NCI-H460 (cell line): ENCODE measurements at places on chromosomes 3 and 15.
A peak's percentile ranks its signal among the peaks of the same experiment; 100 is the strongest.

DNA sequence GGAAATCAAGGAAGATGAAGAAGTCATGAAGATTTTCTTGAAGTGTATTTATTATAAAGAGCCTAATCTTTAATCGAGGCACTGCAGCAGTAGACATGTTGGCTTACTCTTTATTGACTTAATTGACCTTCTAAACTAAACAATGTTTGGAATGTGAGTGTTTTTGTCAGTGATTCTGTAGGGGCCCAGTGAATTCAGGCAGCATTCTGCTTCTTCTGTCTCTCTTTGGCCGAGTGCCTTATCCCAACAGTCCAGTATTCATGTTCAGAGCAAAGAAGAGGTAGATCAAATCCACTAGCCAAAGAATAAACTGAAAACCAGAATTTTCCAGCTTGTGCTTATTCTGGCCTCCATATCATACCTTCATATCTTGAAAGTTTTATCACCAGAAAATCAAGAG lies 55.7 kb downstream of the RLBP1 start:
- no peak for DNase-seq

GRCh38 chr3:126993436-126993835 lies 10.5 kb downstream of the PLXNA1 start:
- DNase-seq, result no peak

DNA sequence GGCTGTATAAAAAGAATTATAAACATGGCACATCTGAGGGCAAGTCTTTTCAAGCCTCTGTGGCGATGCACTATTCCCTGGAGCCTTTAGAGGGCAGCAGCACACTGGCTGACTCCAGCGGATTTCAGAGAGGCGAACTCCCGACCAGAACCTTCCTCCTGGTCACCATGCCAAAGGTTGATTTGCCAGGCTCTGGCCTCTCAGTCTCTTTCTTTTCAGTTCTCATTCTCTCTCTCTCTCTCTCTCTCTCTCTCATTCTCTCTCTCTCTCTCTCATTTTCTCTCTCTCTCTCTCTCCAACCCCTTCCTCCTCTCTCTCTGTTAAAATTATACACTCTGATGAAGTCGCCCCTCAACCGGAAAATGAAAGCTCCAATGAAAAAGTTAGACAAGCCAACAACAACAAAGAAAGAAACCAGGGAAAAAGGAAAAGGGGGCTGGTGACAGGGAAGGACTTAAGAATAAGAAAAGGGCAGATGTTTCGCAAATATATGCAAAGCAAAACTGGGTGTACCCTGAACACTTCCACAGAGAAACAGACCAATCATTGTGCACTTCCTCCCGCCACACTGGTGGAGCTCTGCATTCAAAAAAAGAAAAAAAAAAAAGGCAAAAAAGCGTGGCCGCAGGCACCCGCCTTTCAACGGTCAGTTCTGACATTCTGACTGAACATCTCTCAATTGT lies 90.2 kb downstream of the TIGIT start:
- peak; percentile 57 for DNase-seq

GRCh38 chr15:84600331-84600686 lies 500 bp upstream of the ZSCAN2 start:
- peak; percentile 74 for DNase-seq

DNA sequence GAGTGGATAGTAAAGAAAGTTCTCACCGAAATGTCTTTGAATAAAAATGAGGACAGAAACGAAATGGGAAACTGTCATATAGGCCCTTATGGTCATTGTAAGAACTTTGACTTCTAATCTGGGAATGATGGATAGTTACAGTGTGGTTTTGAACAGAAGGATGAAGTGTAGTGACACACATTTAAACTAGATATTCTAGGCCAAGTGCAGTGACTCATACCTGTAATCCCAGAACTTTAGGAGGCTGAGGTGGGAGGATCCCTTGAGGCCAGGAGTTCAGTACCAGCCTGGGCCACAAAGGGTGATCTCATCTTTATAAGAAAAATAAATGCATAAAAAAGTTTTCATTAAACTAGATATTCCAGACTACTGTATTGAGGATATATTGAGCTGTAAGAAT lies 452.8 kb downstream of the ROBO1 start:
- DNase-seq, result no peak

DNA sequence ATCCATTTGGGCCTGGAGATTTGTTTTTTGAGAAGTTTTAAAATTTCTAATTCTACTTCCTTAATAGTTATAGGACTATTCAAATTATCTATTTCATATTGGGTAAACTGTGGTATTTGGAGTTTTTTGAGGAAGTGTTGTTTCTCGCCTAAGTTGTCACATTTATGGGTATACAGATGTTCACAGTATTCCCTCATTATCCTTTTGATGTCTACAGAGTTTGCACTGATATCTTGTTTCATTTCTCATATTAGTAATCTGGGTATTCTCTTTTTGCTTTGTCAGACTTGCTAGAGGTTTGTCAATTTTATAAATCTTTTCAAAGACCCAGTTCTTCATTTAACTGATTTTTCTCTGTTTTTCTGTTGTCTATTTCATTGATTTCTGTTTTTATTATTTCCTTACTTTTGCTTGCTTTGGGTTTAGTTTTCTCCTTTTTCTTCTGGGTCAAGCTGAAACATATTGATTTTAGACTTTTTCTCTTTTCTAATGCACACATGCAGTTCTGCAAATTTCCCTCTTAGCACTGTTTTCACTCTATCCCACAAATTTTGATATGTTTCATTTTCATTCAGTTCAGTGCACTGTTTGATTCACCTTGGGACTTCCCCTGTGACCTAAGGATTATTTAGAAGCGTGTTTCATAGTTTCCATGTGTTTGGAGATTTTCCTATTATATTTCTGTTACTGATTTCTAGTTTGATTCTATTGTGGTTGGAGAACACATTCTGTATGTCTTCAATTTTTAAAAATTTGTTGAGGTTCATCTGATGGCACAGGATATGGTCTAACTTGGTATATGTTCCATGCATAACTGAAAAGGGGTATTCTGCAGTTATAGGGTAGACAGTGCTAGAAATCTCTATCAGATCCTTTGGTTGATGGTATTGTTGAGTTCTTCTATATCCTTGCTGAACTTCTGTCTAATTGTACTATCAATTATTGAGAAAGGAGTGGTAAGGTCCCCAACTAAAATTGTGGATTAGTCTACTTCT lies 79.6 kb downstream of the SUMF1 start:
- DNase-seq, result no peak

DNA sequence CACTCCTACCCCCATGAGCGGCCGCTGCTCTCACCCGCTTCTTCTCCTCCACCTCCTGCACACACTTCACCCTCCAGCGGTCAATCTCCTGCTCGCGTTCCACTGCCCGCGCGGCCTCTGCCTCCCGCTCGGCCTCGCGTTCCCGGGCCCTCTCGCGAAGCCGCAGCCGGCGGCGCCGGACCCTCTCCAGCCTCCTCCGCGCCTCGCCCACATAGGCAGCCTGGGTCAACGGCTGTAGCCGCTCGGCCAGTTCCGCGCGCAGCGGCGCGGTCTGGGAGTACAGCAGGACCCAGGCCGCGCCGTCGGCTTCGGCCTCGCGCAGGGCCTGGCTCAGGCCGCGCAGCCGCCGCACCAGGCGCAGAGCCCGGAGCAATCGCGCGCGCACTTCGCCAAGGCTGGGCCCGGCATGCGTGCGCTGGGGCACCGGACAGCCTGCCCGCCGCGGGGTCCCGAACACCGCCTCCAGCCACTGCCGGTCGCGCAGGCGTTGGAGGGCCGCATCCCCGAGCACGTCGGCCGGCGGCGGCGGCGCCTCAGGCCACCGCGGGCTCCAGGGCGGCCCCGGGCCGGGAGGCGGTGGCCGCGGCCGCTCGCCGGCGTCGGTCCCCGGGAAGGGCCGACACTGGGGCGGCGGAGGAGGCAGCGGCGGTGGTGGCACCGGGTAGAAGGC lies 595 bp downstream of the PDCD7 start:
- DNase-seq, result no peak

DNA sequence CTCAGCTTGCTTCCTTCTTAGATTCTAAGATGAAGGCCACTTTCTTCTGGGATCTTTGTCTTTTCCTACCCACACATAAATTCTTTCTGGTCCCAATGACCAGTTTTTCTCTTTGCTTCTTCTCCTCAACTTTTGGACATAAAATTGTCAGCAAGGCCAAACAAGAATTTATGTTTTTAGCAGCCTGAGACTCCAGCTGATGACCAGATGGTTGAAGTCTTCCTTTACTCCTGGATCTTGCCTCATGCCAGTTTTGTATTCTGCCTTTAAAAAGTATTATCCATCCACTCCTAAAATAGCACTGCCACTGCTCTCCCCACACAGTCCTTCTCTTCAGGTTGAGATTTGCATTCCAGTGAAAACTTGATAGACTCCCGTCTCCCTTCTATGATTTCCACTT lies 236.0 kb downstream of the VPS13C start:
- DNase-seq, result no peak

DNA sequence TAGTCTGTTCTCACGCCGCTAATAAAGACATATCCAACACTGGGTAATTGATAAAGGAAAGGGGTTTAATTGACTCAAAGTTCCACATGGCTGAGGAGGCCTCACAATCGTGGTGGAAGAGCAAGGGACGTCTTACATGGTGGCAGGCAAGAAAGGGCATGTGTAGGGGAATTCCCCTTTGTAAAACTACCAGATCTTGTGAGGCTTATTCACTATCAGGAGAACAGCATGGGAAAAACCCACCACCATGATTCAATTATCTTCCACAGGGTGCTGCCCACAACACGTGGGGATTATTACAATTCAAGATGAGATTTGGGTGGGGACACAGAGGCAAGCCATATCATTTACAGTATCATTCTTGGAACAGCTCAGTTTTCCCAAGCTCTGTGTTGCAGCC lies 268.0 kb downstream of the SUCLG2 start:
- DNase-seq, result no peak

DNA sequence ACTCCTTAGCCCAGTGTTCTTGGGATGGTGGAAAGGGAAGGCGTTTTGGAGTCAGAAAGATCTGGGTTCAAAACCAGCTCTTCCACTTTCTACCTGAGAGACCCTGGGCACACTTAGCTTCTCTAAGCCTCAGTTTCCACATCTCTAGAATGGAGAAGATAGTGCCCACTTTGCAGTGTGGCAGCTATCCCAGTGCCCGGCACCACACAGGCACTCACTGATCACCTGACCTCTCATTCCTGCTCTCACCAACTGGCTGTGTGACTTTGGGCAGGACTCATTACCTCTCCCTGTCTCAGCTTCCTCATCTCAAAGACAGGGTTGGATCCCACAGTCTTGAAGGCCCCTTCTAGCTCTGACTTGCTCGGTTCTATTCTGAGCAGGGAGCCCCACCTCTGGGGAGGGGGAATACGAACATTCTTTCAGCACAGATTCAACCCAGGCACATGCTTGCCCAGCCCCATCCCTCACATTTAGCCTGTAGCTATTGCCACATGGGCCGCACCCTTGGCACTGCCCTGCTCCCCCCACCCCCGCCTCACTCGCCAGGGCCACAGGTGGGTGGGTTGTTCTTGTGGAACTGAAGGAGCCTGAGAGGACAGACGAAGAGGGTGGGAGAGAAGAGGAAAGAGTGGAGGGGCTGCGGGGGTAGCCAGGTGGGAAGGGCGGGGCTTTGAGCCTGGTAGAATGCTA lies 39.2 kb downstream of the EPHB3 start:
- DNase-seq, result no peak

GRCh38 chr3:61575893-61576292 lies 14.5 kb downstream of the PTPRG start:
- no peak for DNase-seq

DNA sequence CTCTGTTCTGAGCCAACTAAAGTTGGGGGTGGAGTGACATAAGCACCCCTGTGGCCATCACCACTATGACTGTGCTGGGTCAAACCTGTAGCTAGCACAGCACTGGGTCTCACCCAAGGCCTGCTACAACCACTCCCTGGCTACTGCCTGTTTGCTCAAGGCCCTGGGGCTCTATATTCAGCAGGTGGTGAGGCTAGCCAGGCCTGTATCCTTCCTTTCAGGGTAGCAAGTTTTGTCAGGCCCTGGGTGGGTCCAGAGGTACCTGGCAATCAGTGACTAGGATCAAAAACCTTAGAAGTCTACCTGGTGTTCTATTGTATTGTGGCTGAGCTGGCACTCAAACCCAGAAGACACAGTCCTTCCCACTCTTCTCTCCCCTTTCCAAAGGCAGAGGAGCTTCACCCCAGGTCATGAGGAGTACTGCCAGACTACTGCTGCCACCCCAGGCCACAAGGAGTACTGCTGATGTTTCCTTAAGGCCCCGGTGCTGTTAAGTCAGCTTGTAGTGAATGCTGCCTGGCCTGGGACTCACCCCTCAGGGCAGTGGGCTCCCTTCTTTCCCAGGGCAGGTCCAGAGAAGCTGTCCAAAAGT lies 170.8 kb downstream of the IGSF11 start:
- peak; percentile 7 for DNase-seq

- DNase-seq, result no peak
These were observed 481 bp upstream of the DYNC1LI1 start for GRCh38 chr3:32571192-32571485.

DNA sequence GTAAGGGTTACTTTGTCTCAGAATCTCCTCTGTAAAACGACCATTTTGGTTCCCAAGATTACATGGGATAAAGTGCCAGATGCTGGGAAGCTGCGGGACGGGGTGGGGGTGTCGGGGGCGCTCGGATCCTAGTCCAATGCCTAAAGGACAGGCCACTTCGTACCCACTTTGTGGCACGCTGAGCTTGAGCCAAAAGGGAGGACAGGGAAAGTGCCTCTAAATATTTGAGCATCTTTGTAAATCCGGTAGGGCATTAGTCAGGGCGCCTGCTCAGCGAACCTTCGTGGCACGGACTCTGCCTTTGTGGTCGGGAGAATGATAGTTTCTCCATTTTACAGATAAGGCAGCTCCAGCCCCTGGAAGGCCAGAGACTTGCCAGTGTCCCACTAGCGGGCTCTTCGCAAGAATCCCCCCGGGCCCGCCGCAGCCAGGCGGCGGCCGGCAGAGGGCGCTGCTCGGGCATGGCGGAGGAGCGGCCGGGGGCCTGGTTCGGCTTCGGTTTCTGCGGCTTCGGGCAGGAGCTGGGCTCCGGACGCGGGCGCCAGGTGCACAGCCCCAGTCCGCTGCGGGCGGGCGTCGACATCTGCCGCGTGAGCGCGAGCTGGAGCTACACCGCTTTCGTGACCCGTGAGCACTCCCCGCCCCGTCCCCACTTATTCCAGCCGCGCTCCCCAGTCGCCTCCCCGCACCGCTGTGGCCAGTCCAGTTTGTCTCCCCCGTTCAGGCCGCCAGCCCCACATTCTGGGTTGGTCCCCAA lies 1.8 kb downstream of the RCCD1 start:
- peak; percentile 55 for DNase-seq

- DNase-seq, result peak; percentile 48
These were observed 99.3 kb downstream of the BDH1 start for GRCh38 chr3:197456261-197457091.

DNA sequence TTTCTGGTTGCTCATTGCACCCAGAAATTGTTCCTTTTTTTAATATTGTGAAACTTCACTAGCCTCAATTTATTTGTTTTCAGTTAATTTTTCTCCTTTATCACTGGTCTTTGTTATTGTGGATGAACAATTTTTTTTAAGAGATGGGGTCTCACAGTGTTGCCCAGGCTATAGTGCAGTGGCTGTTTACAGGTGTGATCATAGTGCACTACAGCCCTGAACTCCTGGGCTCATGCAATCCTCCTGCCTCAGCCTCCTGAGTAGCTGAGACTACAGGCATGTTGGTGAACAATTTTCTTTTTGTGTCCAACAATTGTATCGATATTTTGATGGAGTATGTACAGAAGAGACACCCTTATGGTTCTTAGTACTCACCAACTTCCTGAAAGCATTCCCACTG lies 26.3 kb downstream of the BLM start:
- no peak for DNase-seq

- no peak for DNase-seq
These were observed 5.6 kb downstream of the SLC25A38 start for GRCh38 chr3:39388741-39389248.

GRCh38 chr3:107970993-107971580 lies 119.7 kb downstream of the CD47 start:
- DNase-seq, result no peak
